PC-9 (cell line): ENCODE measurements at places on chromosomes 7 and 10. TPM values are rescaled to one million over a fixed set of nuclear protein-coding genes. Genes with fewer than 3 reads are reported as not detected.

GIMAP1 gene
- total RNA-seq, result not detected in 2 replicates

GIMAP2 gene
- total RNA-seq, result 0.55 and 0.81 TPM in 2 replicates

BTBD16 gene
- 0.28 and 0.37 TPM in 2 replicates for total RNA-seq

SPDYE5 gene
- total RNA-seq, result not detected in 2 replicates

GPR141 gene
- not detected in 2 replicates for total RNA-seq

CPA2 gene
- not detected in 2 replicates for total RNA-seq

PRR15 gene
- 64.9 and 71.6 TPM in 2 replicates for total RNA-seq

CCDC3 gene
- 0.13 TPM in 1 of 2 replicates, not detected in the other for total RNA-seq

BCL7B gene
- 57.1 and 70.4 TPM in 2 replicates for total RNA-seq

SFRP4 gene
- total RNA-seq, result not detected in 2 replicates

GRK5 gene
- 4.8 and 5.3 TPM in 2 replicates for total RNA-seq

FAM237B gene
- total RNA-seq, result not detected in 2 replicates

ADAMTS14 gene
- total RNA-seq, result 1.9 and 2.7 TPM in 2 replicates

RAB19 gene
- 7.8 and 9.1 TPM in 2 replicates for total RNA-seq

CYP3A4 gene
- total RNA-seq, result not detected in 2 replicates

AQP1 gene
- 4.0 and 4.8 TPM in 2 replicates for total RNA-seq

MAP3K8 gene
- total RNA-seq, result 14.3 and 16.4 TPM in 2 replicates

KEL gene
- total RNA-seq, result 0.46 TPM in 1 of 2 replicates, not detected in the other

ORC5 gene
- 20.5 and 22.9 TPM in 2 replicates for total RNA-seq

VAX1 gene
- not detected in 2 replicates for total RNA-seq

VPS50 gene
- 20.3 and 32.2 TPM in 2 replicates for total RNA-seq

HABP2 gene
- not detected in 2 replicates for total RNA-seq

CPEB3 gene
- total RNA-seq, result 1.1 and 1.4 TPM in 2 replicates

TMEM184A gene
- 21.4 TPM in 2 replicates for total RNA-seq
